ENCODE measurements at places on chromosomes 2 and 18.

GRCh38 chr2:187362151-187362550, 85.9 kb downstream of the CALCRL start:
- no peak for DNase-seq

DNA sequence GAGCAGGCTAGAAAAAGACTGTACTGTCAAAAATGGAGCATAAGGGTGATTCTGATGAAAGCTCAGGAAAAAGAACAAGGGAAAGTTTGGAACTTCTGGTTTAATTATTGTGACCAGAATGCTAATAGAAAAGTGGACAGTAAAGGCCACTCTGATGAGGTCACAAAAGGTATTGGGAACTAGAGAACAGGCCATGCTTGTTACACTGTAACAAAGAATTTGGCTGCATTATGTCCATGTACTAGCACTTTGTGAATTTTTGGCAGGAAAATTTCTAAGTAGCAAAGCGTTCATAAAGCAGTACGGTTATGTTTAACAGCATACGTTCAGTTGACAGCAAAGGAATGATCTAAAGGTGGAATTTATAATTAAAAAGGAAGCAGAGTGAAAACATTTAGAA, 418.6 kb downstream of the TRIB2 start:
- DNase-seq, result no peak

DNA sequence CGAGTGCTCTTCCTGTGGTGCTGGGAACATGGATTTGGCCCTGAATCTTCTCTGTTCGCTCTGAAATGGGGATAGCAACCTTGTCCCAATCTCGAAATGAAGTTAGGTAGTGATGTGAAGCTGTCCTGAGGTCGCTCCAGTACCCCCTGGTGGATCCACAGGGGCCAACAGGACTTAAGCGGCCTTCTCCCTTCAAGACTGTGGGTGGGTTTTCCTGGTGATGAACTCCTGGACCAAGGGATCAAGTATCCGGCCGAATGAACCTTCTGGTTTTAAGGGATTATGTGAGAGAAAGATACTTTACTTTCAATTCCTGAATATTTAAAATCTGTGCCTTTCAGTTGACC, 156.5 kb downstream of the NAPG start:
- no peak for DNase-seq

DNA sequence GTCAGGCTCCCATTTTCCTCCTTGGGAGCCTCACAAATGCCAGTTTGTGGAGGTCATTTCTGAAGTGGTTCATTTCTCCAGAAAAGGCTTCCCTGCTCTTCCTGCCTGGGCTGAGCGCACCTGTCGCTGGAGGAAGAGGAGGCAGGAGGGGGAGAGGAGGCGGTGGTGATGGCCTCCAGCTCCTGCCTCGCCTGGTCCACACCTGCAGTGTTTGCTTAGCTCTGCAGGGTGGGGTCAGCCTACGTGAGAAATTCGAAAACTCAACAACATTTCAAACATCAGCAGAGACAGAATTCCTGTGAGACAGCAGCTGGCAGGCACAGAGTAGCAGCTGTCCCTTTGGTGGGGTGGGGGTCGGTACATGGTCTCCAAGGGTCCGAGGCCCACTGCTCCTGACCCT, 7.9 kb downstream of the IMPA2 start:
- DNase-seq, result no peak

DNA sequence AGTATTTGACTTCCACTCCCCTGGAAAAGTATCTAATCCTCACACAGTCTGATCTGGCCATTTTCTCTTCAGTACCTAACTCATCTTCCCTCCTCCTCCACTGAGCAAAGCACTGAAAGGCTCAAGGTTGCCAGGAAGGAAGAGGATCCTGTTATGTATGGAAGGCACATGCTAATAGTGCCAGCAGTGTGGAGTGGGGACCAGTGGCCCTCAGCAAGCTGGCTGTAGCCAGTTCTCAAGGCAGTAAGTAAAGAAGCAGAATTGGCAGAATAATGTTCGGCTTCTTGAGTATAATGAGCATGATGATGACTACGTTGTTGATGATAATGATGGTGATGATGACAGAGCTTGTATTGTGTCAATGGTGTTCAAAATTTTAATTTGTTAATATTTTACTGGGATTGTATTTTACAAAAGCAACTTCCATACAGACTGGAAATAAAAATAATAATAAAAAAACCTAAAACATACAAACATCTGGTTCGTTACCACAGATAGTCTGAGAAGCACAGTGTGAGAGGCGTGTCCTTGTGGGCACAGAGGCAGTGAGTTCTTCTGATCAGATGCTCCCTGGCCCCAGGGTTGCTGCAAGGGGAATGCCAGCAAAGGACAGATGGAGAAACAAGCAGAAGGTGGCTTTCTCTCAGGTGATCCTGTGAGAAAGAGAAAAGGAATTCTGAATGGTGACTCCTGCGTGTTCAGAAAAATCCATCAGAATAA, 528.8 kb downstream of the CMPK2 start:
- no peak for DNase-seq

DNA sequence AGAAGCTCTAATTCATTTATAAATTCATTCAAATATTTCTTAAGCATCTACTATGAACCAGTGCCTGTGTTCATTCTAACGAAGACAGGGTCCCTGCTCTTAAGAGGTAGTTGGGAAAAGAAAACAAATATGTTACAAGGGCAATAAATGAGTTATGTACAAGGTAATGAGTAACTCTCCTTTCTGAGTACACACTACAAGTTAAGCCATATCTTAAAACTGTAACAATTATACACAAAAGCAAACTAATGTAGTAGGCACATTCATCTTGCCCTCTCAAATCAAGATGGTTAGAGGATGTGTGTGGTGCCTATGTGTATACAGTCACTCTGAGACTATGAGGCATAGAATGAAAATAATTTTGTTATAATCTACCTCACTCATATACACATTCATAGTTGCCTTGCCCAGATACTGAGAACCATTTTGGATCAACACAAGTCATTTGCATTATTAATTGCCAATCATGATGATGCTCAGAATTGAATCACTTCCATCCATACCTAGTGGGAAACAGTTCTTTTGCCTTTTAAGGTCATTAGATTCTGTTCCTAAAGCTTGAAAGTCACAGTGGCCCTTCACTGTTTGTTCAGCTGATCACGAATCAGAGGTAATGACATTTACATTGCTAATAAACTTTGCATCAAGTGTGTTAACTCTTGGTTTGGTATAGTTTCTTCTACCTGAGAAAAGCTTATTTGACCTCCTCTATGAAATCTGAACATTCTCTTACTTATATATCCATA, 283.1 kb downstream of the ZNF385B start:
- DNase-seq, result no peak

- DNase-seq, result no peak
These were observed 27.3 kb downstream of the CCDC85A start for GRCh38 chr2:56211048-56211447.

GRCh38 chr2:6917071-6917760, at the start of gene RNF144A:
TSS of gene RNF144A (plus strand) at chr2:6917412. CDS start at chr2:6996927, 79,515 bp downstream.
- DNase-seq, result peak; percentile 80

DNA sequence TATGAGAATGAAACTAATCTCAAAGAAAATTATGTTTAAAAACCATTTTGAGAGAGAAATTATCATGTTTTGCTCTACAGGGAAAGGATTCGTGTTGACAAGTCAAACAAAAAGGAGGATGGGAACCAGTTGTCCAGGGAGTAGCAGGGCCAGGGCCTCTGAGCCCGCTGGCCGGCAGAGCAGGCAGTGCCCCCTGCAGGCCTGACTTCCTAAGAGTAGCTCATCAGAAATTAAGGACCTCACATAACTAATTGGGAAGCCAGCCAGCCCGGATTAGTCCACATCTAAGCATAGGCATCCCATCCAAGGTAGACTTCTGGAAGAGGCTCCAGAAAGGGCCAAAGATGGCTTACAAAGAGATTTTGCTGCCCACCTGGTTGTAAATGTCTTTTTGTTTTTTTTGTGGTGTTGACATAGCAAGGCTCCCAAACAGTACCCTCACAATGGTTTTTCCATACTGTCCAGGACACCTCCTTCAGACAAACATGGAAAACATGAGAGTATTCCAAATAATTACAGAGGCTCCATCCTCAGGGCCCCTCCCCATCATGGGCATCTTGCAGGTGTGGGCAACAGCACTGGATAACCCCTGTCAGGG, 241.2 kb upstream of the TANK start:
- DNase-seq, result no peak

GRCh38 chr2:182078988-182079602, 93.4 kb downstream of the PPP1R1C start:
- DNase-seq, result no peak

DNA sequence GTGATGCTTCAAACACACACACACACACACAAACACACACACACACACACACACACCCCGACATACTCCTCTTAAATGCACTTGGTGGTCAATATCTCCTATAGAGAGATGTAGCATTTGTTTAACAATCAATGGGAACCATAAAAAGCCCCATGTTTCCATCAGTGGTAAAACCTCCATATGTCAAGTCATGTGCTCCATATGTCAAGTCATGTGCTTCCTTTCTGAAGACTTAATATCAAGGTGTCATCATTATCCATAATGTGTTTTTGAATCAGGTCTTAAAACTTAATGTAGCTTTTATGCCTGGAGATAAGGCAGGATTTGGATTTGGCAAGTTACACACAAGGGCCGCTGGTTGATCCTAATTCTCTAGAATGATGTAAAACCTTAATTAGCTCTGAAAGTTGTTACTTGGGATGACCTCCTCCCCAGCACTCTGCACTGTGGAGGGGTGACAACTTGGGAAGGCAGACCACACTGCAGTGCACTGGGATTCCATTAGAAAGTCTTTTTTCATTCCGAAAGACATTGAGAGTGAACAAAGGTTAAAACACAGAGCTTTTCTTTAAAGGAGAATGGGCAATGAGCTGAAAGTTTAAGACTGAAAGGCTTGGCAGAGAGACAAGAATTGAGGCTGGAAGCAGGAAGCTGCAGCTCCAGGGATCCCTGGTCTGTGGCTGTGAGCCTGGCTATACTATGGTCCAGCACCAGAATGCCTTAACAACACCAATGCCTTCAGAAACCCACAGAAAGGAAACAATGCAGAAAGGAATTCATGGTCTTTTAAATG, 26.4 kb downstream of the ALK start:
- DNase-seq, result no peak

DNA sequence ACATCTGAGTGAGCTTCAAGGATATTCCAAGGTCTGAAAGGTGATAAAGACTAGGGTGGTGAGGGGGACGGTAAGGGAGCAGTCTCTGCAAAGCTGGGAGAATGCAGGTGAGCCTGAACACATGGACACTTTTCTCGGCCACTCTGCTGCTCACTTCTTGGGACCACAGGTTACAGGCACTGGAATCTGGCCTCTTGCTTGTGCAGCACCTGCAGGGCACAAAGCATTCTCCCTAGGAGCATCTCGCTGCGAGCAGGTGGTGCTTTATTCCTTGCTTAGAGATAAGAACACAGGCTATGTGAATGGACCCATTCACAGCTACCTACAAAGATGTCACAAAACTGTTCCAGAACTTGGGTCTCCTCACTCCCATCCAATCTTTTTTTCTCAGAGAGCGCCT, 153.2 kb downstream of the DDX1 start:
- DNase-seq, result no peak

DNA sequence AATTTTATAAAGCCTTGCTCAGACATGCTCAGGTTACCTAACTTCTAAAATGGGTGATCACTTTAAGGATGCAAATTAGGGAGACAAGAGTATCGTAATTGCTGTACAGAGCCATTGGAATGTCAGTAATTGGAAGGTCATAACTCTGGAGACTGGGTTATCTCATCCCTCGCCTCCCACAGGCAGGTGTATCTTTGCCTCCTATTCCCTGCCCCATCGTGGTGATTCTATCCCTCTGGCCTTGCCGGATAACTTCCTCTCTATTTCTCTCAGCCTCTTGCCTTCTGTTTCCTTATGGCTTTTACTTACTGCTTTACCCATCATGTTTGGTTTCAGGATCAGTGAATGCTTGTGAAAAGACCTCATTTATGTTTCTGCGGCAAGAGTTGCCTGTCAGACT, 2.5 kb downstream of the PDK1 start:
- DNase-seq, result no peak

GRCh38 chr2:151260573-151261230, 961 bp downstream of the RBM43 start:
- DNase-seq, result no peak

DNA sequence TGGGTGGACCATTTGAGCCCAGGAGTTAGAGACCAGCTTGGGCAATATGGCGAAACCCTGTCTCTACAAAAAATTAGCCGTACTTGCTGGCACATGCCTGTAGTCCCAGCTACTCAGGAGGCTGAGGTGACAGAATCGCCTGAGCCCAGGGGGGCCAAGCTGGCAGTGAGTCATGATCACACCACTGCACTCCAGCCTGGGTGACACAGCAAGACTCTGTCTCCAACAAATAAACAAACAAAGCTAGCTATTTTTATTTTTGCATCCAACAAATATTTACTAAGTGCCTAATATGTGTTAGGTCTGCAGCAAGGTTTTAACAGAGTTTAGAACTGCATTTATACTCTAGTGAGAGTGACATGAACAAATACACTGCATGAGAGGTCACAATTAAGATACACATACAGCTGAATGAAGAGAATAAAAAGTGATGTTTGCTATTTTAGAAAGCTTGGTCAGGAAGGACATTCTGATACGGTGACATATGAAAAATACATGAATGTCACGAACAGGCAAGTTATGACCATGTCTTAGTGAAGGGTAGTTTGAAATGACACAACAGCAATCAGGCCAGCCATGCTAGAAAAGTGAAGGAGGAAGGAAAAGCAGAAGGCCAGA, 83.2 kb upstream of the FRZB start:
- no peak for DNase-seq

GRCh38 chr2:10912076-10912731, 470 bp downstream of the KCNF1 start:
- no peak for DNase-seq

DNA sequence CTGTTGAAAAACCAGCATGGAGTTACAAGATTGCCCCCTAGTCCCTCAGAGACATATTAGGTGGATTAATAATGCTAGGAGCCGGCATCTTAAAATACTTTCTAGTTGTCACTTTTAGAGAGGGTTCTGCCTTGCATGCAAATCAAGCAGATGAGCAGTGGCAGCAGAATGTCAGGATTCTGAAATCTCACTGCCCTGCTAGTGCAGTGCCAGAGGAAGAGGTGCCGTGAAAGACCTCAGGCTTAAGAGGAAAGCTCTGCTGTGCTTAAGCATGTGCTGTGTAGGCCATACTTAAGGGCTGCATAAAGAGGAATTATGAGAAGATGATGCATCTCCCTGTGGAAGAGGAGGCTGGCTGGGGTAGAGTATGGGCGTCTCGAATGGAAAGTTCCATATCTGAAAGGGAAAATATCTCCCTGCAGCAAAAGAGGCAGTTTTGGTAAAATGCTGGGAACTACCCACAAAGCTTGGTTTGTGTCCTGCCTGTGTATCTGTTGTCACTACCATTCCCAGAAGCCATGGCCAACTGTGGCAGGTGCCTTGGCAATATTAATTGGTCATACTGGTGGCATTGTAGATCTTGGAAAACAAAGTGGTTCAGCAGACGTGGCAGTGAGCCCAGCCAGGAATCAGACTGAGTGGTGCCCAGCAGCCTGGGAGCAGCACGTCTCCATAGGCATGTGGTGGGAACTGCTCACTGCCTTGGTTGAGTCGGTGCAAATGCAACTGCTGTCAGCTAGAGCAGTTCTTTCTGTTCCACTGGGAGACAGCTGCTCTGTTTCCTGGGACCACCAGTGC, 131.9 kb downstream of the EVA1A start:
- no peak for DNase-seq

GRCh38 chr2:119049968-119050704, 108.1 kb downstream of the MARCO start:
- no peak for DNase-seq
